ENCODE measurements at places on chromosomes 3 and 15.
A peak's percentile ranks its signal among the peaks of the same experiment; 100 is the strongest.

GRCh38 chr3:156547637-156548036, 7.3 kb downstream of the SSR3 start:
- DNase-seq = no peak

GRCh38 chr3:193545304-193545703, 9.4 kb downstream of the ATP13A4 start:
- no peak for DNase-seq

- DNase-seq = no peak
Observed at GRCh38 chr15:51025454-51025846, 69.3 kb downstream of the TNFAIP8L3 start.

DNA sequence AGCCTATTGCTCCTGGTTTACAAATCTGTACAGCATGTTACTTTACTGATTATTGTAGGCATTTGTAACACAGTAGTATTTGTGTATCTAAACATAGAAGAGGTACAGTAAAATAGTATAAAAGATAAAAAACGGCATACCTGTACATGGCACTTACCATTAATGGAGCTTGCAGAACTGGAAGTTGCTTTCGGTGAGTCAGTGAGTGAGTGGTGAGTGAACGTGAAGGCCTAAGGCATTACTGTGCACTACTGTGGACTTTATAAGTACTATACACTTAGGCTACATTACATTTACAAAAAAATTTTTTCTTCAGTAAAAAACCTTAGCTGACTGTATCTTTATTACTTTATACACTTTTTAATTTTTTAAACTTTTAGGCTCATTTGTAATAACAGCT, 90.9 kb downstream of the RAP2B start:
- DNase-seq = no peak

DNA sequence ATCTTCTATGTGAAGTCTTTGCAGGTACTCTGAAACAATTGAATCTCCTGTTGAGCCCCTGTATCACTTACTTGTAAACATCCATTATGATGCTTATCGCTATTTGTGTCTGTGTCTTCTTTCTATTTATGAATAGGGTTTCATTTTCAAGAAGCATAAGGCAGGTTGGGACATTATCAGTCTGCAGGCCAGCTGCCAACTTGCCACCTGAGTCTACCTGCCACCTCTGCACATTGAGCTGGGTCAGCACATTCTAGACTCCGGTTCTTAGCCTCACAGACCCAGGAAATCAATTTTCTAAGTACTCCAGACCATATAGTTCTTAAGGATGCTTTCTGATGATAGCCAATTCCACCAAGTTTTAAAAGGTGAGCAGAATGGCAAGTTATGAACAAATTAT, 105.7 kb upstream of the MCTP2 start:
- DNase-seq = no peak

DNA sequence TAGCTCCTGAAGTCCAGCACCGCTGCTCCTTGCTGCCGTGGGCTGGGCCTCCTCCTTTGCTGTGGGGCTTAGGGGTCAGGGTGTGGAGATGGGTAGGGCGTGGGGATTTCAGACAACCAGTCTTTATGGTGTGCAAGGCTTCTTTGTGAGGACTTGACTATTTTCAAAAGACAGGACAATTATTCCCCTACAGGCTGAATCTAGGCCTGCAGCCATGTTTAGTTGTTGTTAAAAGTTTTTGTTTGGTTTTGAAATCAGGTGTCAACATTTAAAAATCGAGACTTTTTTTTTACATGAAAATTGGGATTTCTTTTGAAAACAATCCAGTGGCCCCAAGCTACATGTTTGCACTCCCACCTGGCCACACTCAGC, 10.6 kb downstream of the RPL32 start:
- no peak for DNase-seq

DNA sequence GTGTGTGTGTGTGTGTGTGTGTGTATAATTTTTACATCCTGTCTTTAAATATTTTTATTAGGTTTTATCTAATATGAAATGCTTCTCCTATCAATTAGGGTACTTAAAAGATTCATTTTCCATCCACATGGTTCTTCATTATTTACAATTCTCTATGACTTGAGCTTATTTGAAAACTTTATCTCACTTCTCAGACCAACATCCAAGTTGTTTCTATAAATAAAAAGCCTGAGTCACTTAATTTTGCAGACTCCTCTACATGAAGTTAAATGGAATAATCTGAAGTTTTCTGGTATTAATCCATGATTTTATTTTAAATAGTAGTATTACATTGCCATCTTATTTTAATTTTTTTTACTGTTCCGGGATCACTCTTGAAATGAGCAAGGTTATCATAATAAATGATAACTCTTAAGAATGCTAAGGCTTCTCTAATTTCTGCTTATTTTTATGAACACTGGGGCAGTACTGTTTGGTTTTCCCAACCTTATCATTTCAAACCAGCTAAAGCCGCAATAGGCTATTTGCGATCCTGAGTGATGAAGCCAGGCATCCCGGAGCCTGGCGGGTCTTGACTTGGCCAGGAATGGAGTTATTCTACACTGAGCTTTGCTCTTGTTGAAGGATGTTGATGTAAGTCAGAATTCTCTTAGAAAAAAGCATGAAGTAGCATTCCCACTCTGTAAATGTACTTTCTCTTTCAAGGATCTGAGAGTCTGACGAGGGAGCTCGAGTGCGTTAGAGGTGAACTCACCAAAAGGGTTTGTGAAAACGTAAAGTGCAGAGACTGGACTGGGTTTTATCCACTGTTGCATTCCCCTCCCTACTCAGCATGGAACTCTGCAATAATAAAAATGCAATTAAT, 220.2 kb upstream of the LRTM1 start:
- no peak for DNase-seq

- no peak for DNase-seq
Observed at GRCh38 chr3:16191591-16191990, 17.1 kb downstream of the GALNT15 start.

- DNase-seq = no peak
Observed at GRCh38 chr15:52464040-52464439, 64.6 kb downstream of the MYO5A start.

DNA sequence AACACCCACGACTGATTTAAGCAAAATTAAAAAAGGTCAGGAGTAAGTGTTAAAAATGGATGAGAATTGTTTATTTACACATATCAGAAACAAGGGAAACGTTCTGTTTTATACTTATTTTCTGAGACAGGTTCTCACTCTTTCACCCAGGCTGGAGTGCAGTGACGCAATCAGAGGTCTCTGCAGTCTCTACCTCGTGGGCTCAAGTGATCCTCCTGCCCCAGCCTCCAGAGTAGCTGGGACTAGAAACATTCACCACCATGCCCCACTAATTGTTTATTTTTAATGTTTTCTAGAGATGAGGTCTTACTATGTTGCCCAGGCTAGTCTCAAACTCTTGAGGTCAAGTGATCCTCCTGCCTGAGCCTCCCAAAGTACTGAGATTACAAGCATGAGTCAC, 1080.3 kb downstream of the ROBO1 start:
- DNase-seq = no peak

DNA sequence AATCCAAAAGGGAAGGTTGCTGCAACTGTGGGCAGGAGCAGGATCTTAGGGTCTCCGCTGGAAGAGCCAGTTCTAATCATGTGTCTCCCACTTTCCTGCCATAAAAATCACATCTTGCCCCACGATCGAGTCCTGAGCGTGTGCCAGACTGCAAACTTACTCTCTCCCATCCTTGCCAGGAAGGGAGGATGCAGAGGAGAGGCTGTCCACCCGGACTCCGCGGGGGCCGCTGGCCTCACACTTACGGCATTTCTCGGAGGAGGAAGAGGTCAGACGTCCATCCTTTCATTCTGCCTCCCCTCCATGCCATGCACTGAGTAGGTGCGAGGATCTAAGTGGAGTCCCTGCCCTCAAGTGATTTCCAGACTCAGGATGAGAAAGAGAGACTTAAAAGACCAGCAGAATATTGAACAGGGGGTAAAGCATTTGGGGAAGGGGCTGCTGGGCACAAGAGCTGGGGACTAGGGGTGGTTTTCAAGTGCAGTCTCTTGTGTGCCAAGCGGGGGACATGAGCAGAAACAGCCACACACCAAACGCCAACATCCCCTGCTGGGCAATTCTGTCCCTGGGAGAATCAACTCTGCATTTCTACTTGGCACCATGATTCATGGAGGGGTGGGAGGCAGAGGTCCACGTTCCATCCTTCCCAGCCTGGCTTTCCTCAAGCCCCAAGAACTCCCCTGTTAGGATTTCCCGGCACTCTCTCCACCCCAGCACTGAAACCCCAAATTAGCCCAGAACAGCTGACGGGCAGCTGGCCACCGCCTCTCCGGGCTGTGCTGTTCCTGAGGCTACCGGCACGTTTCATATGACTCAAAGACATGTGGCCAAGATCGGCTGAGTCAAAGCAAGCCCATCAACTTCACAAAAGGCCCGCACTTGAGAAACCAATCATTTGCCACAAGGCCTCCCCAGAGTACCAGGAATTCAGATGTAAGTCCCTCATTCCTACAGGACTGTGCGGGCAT, 11.6 kb downstream of the OXTR start:
- no peak for DNase-seq

- DNase-seq = peak; percentile 81
Observed at GRCh38 chr15:66946578-66947164, 118.7 kb upstream of the SMAD3 start.

- DNase-seq = no peak
Observed at GRCh38 chr3:194801461-194802432, 116.1 kb downstream of the FAM43A start.

DNA sequence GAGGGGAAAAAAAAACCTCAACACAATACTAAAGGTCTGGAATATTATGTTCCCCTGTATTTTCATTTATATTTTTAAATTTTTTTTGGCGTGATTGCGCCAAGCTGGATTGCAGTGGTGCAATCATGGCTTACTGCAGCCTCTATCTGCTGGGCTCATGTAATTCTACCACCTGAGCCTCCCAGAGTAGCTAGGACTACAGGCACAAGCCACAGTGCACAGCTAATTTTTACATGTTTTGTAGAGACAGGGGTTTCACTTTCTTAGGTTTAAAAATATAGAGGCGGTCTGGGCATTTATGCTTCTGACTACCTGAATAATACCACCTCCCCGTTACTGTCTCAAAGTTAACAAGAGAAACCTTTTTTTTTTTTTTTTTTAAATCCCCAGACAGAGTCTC, 51.1 kb upstream of the MAP4 start:
- no peak for DNase-seq

DNA sequence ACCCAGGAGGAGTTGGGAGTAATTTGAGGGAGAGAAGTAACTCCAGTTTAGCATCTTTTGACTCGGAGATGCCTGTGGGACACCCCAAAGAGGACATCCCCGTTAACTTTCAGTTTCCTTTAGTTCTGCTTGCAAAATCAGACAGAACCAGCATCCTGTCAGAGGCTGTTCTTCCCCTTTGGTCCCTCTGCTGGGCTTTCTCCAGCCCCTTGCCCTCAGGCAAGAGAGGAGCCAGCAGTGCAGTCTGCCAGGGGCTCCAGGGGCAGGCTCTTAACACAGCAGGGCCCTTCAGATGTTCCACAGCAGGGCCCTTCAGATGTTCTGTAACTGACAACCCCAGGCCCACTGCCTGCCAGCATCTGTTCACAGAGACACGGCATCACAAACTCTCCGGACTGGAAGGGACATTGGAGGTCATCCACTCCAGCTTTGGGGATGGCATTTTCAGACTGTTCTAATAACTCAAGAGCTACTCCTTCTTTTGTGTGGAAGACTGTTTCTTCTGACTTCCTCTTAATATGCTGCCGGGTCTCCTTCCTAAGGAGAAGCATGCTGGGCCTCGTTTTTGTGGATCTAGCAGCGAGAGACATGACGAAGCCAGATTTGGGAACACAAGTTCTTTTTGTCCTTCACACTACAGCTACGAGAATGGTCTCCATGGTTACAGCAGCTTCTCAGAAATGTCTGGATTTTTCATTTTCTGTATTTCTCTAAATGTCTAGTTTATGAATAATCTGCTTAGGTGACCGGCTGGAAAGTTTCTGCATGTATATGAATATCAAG, 51.9 kb downstream of the KY start:
- DNase-seq = no peak

- DNase-seq = no peak
Observed at GRCh38 chr15:93174836-93175235, 85.8 kb upstream of the RGMA start.

GRCh38 chr3:57838627-57839026, 82.5 kb downstream of the SLMAP start:
- no peak for DNase-seq

GRCh38 chr15:43975326-43975725, 148.5 kb downstream of the WDR76 start:
- no peak for DNase-seq

- DNase-seq = no peak
Observed at GRCh38 chr3:138591392-138591791, 2.7 kb downstream of the CEP70 start.

DNA sequence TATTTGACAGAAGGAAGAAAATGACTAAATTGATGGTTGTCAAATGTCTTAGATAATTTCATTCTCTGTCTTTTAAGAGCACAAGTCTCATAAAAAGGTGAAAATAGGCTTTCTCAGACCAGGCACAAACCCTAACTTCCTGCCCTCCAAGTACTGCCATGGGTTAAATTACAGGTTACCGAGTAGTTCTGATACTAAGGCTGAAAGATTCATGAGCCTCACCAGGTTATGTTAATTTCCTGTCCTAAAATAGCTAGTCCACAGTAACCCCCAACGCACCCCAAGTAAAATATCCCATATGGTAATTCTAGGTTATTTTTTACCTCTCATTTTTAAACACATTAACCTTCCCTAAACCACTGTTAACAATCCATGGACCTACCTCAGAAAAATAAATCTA, 42.0 kb downstream of the GSK3B start:
- DNase-seq = no peak

DNA sequence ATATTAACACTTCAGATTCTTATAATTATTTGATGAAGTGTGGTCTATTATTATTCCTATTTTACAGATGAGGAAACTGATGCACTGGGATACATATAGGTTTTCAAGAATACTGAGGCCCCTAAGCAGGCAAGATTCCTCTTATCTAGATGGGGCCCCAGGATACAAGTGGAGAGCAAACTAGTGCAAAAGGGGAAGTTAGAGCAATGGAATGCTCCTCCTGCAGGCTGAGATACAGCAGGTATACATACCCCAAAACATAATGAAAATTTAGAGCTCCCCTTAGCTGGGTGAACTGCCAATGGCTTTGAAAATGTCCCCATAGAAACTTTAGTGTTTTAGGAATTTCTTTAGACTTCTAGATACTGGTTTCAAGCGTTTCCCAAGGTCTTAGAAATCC, 247.1 kb downstream of the CHST2 start:
- DNase-seq = no peak

DNA sequence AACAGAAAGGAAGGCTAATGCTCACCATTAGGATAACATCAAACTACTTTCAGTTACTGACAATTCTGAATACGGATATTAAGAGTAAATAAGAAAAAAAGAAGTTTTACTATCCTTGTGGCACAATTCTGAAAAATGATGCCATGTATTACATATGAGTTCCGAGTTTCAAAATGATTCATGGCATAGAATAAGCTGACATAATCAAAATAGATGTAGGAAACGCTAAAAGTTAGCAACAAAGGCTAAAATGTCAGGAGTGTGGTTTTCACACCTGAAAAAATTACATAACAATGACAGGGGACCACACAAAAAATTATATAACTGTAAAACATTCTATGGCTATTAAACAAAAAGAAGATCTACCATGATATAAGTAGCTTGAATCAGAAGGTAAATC, 1131.9 kb downstream of the OTOL1 start:
- DNase-seq = no peak

GRCh38 chr3:89699771-89700170, 592.4 kb downstream of the EPHA3 start:
- DNase-seq = no peak

GRCh38 chr3:31370380-31370666, 162.4 kb upstream of the STT3B start:
- DNase-seq = no peak

- DNase-seq = no peak
Observed at GRCh38 chr3:16338999-16339398, 74.0 kb downstream of the OXNAD1 start.

Measured in Right ventricle myocardium inferior (tissue), 1 donor.